ENCODE measurements at places on chromosomes 16 and 17.

GRCh38 chr17:80986816-80987475 is 4.7 kb upstream of the CHMP6 start:
- DNase-seq, result no peak

DNA sequence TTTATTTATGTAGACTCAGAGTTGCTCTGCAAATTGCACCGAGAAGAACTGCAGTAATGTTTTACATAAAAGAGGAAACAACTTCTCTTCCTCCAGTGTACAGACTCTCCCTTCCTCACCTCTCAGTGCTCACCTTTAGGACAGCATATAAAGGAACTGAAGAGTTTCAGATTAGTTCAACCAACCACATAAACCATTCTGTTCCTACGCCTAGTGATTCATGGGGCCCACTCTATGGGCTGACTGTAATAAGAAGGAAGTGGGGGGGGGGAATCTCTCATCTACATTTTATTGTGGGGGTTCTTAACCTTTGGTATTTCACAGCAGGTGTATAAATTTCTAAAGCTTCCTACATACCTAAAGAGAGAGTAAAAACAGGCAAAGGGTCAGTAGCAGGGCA is 18.3 kb downstream of the ZSWIM7 start:
- DNase-seq, result peak; percentile 8

DNA sequence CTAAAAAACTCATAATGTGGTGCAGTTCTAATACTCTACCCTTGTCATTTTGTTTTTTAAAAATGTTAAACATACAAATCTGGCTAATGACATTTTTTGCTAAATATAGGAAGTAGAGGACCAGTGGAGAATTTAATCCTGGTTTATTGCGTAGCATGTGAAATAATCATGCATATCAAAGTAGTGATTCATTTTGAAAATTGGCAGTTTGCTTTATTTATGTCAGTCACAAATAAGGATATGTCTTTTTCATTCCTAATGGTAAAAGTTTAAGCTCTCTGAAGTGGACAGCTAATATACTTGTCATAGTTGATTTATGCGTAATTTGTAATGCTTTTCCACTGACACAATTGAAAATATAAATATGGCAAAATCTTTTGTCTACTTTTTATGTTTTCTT is 224.2 kb downstream of the BCAS3 start:
- DNase-seq, result no peak

DNA sequence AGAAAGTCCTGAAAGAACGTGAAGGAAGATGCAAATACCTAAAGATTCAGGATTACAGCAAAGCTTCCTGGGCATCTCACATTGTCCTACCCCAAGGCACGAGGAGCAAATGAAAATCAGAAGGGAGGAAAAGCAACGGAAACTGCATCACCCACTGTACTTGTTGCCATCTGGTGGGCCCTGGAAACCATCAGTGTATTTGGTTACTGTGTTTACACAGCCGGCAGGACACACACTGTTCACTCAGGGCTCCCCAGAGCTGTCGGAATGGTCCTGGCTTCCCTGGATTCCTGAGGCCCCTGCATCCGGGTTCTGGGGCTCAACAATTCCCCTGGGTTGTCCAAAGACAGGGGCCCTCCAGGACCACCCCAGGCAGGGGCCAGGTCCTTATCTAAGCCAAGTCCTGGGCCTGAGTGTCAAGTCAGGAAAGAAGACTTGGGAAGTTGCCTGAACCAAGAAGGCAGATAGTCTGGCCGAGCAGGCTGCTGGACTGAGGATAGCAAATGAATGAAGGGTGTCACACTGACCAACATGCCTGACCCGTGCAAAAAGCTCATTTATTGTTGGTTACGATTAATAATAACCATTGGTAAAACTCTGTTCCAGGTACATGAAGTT is 52.8 kb downstream of the SOX9 start:
- no peak for DNase-seq

DNA sequence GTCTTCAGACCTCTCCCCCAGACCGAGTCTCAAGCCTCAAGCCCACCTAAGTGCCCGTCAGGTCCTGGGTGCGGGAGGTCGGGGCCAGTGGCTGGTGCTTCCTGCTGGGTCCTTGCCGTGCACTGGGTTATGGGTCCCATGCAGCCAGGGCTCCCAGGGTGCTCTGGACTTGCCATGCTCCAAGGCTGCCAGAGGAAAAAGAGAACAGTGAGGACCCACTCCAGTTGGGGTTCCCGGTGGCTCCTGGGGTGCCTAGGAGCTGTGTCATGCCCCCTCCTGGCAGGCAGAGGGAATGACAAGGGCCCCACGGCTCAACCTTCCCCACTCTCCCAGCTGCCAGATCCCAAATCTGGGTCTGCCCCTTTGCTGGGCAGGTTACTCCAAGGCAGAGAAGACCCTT is 3.8 kb downstream of the SNX20 start:
- DNase-seq, result no peak

- no peak for DNase-seq
Measured at GRCh38 chr17:15649861-15650421, 30.4 kb upstream of the FBXW10B start.

DNA sequence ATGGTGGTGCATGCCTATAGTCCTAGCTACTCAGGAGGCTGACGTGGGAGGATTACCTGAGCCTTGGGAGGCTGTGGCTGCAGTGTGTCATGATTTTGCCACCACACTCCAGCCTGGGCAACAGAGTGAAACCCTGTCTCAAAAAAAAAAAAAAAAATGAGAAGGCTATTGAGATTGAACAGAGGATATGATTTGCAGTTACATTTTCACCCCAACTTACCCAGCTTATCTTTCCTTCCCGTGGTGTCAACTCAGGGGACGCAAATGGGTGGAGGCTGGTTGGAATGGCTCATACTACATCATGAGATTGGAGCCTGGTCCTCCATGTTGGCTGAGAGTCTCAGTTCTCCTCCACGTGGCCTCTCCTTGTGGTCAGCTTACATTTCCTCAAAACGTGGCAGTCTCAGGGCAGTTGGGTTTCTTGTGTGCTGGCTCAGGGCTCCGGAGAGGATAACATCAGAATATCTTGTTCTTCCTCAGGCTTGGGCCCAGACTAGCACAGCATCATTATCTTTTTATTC is 17.2 kb upstream of the NSMCE1 start:
- DNase-seq, result no peak

- no peak for DNase-seq
Measured at GRCh38 chr17:59439262-59439661, 107.8 kb downstream of the YPEL2 start.

Measured in stimulated activated CD4-positive, alpha-beta T cell treated with anti-CD3 and anti-CD28 coated beads, TNF-alpha, amount 100 ng/mL, for 48 hours (primary cell).